Fibroblast of lung (primary cell): ENCODE measurements at places on chromosomes 2 and 18.

GRCh38 chr2:101223814-101224231 is 28.9 kb upstream of the CNOT11 start:
- peak; percentile 22 for DNase-seq

- DNase-seq: no peak
These were observed 9.6 kb downstream of the PER2 start for GRCh38 chr2:238278626-238279323.

GRCh38 chr2:84906108-84906899 is 848 bp downstream of the TMSB10 start:
- no peak for DNase-seq

DNA sequence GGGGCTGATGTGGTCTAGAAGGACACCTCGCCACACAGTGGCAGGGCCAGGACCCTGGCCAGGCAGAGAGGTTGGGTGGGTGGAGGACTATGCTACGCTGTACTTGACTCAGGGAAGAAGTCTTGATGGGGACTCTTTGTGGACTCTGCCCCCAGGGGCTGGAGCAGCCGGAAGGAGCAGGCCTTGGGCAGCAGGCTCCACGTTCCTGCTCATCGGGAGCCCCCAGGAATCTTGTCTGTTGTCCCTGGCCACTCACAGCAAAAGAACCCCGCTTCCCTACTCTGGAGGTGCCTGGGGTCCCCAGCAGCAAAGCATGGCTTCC is 79.0 kb downstream of the POLR1A start:
- no peak for DNase-seq

GRCh38 chr2:1989216-1989615 is 244.9 kb upstream of the PXDN start:
- DNase-seq: no peak
